Activated T-helper 2 cell treated with anti-CD3 and anti-CD28 coated beads, Interferon-gamma antibody, Interleukin-2, Interleukin-4, amounts not matched to agents 10 μg/mL and 5 μg/mL and 100 μg/mL, durations not matched to agents 14 hours and 24 hours and 36 hours (primary cell): ENCODE measurements at places on chromosomes 7 and 10. TPM values are rescaled to one million over a fixed set of nuclear protein-coding genes. Genes with fewer than 3 reads are reported as not detected.

Gene PNLIP
- total RNA-seq, result not detected in 2 replicates

- peaks cover 15% of the 10 kb centered on the region for H3K4me1 ChIP-seq
- H3K27me3 ChIP-seq, result peaks cover 12% of the 10 kb centered on the region
- H3K36me3 ChIP-seq, result no peaks in the 10 kb centered on the region
- no peak overlapping the region for H3K4me3 ChIP-seq
These were observed 15.0 kb upstream of the WDR86 start for GRCh38 chr7:151424799-151425198.

GRCh38 chr10:111836064-111836463 lies 347.5 kb downstream of the GPAM start:
- no peaks in the 10 kb centered on the region for H3K4me1 ChIP-seq
- H3K27me3 ChIP-seq, result no peaks in the 10 kb centered on the region
- no peaks in the 10 kb centered on the region for H3K36me3 ChIP-seq
- H3K27ac ChIP-seq, result no peak overlapping the region

GRCh38 chr7:19560111-19560883 lies 148.5 kb downstream of the POLR1F start:
- H3K36me3 ChIP-seq, result no peaks in the 10 kb centered on the region
- DNase-seq, result no peak
- H3K4me1 ChIP-seq, result no peaks in the 10 kb centered on the region
- no peaks in the 10 kb centered on the region for H3K27me3 ChIP-seq
- H3K4me3 ChIP-seq, result no peak overlapping the region
- no peak overlapping the region for H3K27ac ChIP-seq

GRCh38 chr7:71325151-71325550 lies 193.2 kb downstream of the GALNT17 start:
- no peak overlapping the region for H3K27ac ChIP-seq
- DNase-seq, result no peak
- H3K27me3 ChIP-seq, result no peaks in the 10 kb centered on the region
- H3K4me1 ChIP-seq, result no peaks in the 10 kb centered on the region

DNA sequence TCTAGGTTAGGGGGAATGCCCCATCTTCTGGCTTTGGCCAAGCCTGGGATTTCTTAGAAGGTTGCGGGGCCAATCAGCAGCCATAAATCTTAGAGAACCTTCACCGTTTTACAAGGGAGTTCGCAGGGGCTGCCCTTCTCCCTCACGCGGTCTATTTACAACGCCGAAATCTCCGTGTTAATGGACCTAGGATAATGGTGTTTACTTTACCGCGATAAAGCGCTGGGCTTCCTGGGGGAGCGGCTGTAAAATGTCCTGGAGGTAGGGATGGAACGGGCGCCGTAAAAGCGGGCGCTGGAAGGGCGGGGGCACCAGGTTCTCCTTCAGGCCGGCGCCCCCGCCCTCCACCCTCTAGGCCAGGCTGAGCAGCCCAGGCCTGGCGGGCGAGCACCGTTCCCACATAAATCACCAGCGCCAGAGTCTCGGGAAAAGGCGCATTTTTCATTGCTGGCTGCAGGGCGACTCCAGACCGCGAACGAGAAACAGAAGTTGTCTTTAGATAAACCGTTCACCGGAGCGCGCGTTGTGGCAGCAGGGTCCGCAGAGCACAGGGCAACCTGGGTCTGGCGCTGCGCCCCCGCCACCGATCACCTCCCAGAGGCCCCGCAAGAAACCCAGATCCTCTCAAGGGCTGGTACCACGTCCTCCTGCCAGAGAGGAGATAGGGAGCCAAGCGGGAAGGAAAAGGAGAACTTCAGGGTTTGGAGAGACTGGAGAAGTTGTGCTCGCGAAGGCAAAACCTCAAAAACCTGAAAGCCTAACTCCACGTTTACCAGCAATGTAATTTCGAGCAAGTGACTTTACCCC lies 12.5 kb upstream of the NKX2-3 start:
- no peak overlapping the region for H3K27ac ChIP-seq
- peaks cover 5% of the 10 kb centered on the region for H3K4me1 ChIP-seq
- peaks cover 64% of the 10 kb centered on the region for H3K27me3 ChIP-seq
- DNase-seq, result no peak
- no peaks in the 10 kb centered on the region for H3K36me3 ChIP-seq

- no peaks in the 10 kb centered on the region for H3K27me3 ChIP-seq
- H3K4me3 ChIP-seq, result no peak overlapping the region
- H3K4me1 ChIP-seq, result no peaks in the 10 kb centered on the region
- no peak overlapping the region for H3K27ac ChIP-seq
These were observed 461.4 kb upstream of the POT1 start for GRCh38 chr7:125390981-125391380.
